ENCODE measurements at places on chromosomes 1 and 21. TPM values are rescaled to one million over a fixed set of nuclear protein-coding genes. Genes with fewer than 3 reads are reported as not detected.

PFKFB2 gene
- 0.98 TPM for total RNA-seq

DENND2C gene
- total RNA-seq: 9.2 TPM

SMPDL3B gene
- 0.22 TPM for total RNA-seq

LINGO4 gene
- total RNA-seq: not detected

DENND1B gene
- total RNA-seq: 4.4 TPM

KCND3 gene
- total RNA-seq: 0.09 TPM

CATSPERE gene
- 0.77 TPM for total RNA-seq

NEK2 gene
- total RNA-seq: 4.5 TPM
